Stimulated activated CD8-positive, alpha-beta memory T cell treated with anti-CD3 and anti-CD28 coated beads, Interleukin-7, amount 100 ng/mL, for 24 hours (primary cell): ENCODE measurements at places on chromosomes 6 and 20.

DNA sequence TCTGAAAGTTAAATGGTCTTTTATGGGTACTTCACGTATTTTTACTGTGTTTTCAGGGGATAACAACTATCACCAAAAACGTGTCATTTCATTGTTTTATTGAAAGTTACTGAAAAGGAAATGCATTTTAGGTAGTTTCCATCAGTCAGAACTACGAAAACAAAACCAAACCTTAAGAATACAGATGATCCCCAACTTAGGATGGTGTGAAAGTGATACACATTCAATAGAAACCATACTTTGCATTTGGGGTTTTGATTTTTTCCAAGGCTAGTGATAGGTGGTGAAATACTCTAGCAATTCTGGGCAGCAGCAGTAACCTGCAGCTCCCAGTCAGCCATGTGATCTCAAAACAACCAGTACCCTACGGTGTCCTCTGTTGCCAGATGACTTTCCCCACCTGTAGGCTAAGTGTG lies 25.9 kb upstream of the EFHC1 start:
- no peak for DNase-seq

GRCh38 chr20:10427060-10427692 lies 6.8 kb downstream of the MKKS start:
- DNase-seq, result peak; percentile 27

GRCh38 chr20:44426879-44427790 lies 48.5 kb upstream of the TTPAL start:
- DNase-seq, result no peak

- DNase-seq, result no peak
Measured at GRCh38 chr6:170022827-170023619, 267.9 kb downstream of the DLL1 start.

DNA sequence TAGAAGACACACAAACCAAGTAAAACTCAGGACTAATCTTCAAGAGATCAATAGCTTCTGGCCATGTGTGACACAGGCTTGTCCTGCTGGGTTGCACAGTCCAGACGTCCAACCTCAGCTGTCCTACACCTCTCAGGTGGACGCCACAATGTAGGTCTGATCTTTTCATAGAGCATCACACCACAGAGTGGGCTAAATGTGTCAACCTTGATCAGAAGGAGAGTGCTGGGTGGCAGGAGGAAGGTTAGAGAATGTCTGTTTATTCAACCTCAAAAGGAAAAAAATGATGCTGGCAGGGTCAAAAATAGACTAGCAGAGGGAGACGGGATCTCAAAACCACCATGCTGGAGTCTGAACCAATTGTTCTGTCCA lies 41.7 kb downstream of the GFOD1 start:
- no peak for DNase-seq
